Stimulated activated CD8-positive, alpha-beta memory T cell treated with anti-CD3 and anti-CD28 coated beads, Interleukin-4, amount 100 ng/mL, for 4 hours (primary cell): ENCODE measurements at places on chromosomes 1 and 21.

- DNase-seq: no peak
Measured at GRCh38 chr1:83065952-83066727, 932.8 kb downstream of the TTLL7 start.

DNA sequence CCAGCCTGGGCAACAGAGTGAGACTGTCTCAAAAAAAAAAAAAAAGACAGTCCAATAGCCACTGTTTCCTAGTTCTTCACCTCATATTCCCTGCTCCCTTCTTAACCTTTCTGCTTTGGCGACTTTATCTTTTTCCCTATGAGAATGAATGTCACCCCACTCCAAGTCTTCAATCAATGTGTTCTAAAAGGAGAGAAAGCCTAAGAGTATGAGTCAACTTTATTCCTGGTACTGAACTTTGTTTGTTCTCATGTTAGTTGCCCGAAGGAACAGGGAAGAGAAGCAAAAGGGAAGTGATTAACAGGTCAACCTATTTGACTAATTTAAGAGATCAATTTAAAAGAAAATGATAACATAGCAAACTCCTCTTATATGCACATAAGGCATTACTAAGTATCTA lies 39.9 kb upstream of the SLC16A1 start:
- DNase-seq: no peak

- DNase-seq: no peak
Measured at GRCh38 chr1:205376739-205377138, 20.0 kb upstream of the KLHDC8A start.

- no peak for DNase-seq
Measured at GRCh38 chr1:26913389-26913753, 404 bp downstream of the NR0B2 start.

DNA sequence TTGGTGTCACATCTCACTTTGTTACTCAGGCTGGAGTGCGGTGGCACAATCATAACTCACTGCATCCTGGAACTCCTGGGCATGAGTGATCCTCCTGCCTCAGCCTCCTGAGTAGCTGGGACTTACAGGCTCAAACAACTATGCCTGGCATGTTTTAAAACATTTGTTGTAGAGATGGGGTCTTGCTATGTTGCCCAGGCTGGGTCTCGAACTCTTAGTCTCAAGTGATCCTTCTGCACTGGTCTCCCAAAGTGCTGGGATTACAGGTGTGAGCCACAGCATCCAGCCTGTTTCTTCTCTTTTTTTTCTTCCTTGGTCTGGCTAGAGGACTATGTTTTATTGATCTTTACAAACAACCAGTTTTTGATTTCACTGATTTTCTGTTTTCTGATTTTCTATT lies 64.6 kb downstream of the LHX4 start:
- no peak for DNase-seq

DNA sequence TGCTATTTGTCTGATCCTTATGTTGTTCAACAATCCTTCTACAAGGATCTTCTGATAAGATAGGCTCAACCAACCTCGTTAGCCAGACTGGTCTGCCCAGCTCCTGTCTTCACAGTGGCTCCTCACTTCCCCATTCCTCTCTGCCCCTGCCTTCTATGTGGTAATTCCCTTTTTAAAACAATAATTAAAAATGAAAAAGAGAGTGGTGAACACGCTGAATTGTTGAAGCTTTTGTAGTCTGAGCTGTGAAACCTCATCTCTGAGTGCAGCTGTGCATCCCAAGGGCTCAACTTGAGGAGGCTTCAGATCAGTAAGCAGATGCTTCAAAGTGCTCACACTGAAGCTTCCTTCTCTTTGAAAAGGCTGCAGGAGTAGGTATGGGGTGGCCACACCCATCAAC lies 70.7 kb upstream of the JUN start:
- DNase-seq: no peak

- DNase-seq: no peak
Measured at GRCh38 chr21:42461185-42461520, 34.9 kb downstream of the RSPH1 start.

GRCh38 chr1:36346741-36347370 lies 23.4 kb upstream of the EVA1B start:
- DNase-seq: no peak

- DNase-seq: no peak
Measured at GRCh38 chr1:119336848-119337247, 31.7 kb upstream of the HAO2 start.

- DNase-seq: no peak
Measured at GRCh38 chr1:28480308-28480707, 25.5 kb upstream of the RCC1 start.

DNA sequence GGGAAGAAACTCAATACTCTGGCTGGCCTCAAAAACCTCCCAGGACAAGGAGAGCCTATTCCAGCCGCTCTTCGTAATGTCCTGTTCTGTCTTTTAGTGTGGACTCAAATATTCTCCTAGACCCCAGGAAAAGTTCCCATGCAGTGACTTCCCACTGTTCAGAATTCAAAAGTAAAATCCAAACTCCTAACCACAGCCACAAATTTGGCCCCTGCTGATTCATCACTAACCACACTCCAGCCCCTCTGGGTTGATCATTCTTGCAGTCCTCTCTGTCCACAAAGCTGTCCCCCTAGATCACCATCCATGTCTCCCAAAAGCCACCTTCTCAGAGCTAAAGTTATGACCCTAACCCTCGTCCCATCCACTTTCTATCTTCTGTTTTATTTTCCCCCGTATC lies 5.1 kb downstream of the CTNNBIP1 start:
- no peak for DNase-seq

- no peak for DNase-seq
Measured at GRCh38 chr1:187396226-187396625, 567.5 kb downstream of the PLA2G4A start.

GRCh38 chr1:36274201-36274600 lies 32.0 kb upstream of the SH3D21 start:
- no peak for DNase-seq

- DNase-seq: no peak
Measured at GRCh38 chr1:74772945-74773344, 40.0 kb downstream of the TYW3 start.

DNA sequence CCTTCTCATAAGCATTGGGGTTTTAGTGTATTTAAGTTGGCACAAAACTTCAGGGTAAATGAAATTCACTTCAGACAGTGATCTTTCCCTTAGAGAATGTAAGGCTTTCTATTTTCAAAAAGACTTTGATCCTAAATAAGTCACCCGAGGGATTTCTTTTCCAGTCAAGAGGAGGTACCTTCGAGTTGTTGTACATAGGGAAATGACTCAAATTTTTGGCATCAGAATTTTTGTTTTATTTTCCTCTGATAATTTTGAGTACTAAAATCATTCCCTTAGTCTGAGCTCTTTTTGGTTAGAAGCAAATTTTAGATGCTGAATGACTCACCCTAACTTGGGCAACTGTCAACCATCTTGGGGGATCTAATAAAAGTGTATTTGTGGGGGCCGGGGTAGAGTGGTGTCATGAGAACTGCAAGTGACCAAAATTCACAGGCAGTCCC lies 193.9 kb downstream of the DHRS3 start:
- no peak for DNase-seq

DNA sequence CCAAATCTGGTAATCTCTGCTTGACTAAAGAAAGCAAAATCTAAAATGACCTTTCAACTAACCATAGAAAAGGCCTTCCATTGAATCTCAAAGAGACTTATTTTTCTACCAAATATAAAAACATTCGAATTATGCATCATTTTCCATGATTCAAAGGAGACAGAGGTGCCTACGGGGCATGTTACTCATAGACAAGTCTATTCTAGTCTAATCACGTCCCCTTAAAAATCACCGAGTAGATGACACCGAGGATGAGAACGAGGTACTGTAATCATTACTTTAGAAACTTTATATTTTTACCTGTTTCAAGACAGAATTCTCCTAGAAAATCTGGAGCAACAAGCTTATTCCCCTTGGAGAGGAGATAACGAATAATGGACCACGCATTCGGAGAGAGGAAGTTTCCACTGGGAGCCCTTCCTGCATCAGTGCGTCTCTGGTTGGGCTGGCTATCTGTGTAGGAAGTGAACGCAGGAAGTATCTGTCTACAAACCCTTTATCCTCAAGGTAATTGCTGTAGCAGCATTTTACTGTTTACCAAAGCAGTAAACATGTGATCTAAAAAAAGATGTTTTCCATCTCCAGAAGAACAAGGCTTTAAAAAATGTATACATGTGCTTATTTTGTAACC lies 9.5 kb downstream of the ERG start:
- DNase-seq: no peak

- DNase-seq: no peak
Measured at GRCh38 chr1:158396646-158397045, 2.6 kb downstream of the OR10T2 start.

DNA sequence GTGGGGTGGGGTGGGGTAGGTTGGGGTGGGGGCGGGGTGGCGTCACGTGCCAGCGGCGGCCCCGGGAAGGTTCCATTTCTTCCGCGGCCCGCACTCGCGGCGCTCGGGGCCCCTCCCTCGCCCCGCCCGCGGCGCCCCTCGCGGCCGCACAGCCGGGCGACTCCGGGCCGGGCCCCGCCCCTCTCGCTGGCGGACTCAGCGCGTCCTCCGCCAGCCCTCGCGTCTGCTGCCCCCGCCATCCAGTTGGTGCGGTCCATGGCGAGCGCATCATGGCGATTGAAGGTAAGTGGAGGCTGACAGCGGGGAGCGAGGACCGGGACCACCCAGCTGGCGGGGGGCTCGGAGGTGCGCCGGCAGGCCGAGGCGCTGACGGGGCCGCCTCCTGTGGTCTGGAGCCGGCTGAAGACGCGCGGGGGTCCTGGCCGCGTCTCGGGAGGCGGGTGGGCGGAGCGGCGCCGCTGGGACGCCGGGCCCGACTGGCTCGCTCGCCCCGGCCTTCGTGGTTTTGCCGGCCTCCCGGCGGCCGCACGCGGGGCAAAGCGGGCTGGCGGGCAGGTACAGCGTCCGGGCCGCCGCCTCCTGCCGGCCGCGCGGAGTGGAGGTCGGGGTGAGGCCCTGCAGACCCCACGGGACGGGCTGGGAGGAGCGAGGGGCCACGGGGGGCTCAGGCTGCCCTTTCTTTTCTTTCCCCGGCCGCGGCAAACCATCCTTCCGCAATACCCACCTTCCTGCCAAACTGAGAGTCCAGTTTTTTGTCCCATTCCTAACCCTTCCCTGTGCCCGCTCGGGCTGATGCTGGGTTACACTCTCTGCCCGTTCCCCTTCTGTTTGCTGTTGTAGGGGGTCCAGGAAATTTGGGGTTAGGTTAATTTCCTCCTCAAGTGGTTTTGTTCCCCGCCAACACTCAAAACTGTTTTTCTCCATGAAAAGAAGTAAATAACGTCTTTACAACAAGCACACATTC lies at the start of gene SYT14:
SYT14 (plus strand) TSS at position 222 of the 964 bp plus-strand sequence; CDS start at position 270, 48 bp downstream.
- DNase-seq: no peak

GRCh38 chr1:39842836-39843235 lies 40.5 kb downstream of the TRIT1 start:
- no peak for DNase-seq

GRCh38 chr1:169090900-169091311 lies 15.6 kb upstream of the ATP1B1 start:
- no peak for DNase-seq

DNA sequence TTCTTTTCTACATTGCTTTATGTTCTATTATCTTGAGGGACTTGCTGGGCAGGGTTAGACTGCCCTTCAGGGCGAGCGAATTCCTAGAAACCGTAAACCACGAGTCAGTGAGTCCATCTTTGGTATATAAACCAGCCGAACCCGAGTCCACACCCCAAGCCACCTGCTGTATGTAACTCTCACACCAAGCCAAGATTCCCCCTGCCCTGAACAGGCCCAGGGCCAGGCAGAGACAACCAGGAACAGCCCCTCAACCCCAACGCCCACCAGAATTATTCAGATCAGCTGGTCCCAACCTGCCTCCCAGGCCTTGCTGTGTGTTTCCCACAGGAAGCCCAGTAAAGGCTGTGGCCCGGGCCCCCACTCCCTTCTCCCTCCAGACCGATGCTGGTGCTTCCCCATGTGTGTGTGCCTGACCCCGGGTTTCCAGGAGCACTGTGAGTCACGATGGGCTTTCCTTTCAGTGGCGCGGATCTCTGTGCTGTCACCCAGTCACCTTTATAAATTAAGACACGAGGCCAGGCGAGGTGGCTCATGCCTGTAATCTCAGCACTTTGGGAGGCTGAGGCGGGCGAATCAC lies 17.1 kb downstream of the KIF17 start:
- no peak for DNase-seq

DNA sequence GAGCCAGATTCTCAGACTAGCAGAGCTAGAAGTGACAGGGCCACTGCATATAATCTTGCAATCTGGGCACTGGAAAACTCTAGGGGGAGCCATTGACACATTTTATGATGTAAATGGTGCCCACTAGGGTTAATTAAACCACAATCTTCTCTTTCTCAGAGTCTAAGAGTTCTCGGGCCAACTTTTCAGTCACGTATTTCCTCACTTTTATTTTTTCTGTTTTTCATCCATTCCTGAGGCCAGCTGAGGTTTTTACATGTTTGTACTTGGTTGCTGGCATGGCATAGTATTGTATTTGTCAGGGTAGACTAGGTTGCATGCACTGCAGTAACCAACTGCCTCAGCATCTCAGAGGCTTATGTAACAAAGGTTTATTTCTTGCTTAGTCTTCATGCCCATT lies 138.2 kb downstream of the ZNF326 start:
- no peak for DNase-seq

DNA sequence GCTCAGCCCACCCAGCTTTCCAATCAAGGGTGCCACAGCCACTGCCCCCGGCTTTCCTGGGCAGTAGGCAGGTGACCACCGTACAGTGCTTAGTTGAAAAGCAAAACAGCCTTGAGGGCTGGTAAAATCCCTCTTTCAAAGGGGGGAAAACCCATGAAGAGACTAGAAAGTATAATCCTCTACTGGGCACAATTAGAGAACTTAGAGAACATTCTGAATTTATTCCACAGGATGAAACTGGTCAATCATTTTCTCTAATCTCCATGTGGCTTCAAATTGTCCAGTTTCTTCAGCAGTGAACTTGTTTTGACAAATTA lies 15.3 kb upstream of the LRRC47 start:
- no peak for DNase-seq

DNA sequence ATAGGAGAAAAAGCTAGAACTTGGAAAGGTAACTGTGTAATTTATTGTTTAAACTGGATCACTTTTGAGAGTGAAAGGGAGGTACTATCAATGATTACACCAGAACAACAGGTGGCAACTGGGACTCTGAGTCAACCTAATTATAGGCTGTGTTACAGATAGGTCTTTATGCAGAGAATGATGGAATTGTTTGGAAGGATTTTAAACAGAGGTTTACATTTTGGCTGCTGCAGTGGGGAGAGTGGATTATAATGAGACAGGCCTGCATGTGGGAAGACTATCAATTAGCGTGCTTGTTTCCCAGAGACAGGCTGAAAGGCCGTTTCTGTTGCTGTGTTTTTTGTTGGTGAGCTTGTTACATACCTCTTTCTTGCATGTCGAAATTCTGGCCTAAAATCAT lies 432.9 kb downstream of the PLA2G4A start:
- DNase-seq: no peak

DNA sequence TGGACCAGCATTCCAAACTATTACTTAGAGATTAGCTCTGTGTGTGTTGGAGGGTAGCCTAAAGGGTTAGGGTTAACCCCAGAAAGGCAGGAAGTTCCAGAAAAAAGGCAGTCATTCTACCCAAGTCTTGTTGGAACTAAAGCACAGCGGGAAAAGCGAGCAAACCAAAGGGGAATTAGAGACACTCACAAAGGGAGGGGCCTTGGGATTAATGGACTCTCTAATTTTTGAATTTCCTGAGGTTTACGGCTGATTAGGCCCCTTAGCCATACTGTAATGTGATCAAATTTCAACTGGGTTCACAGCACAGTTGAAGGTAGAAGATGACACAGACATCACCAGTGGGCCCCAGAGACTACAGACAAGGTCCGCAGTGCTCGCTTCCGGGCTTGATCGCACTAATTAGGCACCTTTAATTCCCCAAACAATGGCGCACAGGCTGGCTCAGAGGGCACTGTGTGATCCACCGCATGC lies 28.3 kb downstream of the CAPZB start:
- DNase-seq: no peak
